H54 (cell line): ENCODE measurements at places on chromosomes 5 and 9.

GRCh38 chr5:44387921-44388320, 1.3 kb downstream of the FGF10 start:
- no peak for DNase-seq

DNA sequence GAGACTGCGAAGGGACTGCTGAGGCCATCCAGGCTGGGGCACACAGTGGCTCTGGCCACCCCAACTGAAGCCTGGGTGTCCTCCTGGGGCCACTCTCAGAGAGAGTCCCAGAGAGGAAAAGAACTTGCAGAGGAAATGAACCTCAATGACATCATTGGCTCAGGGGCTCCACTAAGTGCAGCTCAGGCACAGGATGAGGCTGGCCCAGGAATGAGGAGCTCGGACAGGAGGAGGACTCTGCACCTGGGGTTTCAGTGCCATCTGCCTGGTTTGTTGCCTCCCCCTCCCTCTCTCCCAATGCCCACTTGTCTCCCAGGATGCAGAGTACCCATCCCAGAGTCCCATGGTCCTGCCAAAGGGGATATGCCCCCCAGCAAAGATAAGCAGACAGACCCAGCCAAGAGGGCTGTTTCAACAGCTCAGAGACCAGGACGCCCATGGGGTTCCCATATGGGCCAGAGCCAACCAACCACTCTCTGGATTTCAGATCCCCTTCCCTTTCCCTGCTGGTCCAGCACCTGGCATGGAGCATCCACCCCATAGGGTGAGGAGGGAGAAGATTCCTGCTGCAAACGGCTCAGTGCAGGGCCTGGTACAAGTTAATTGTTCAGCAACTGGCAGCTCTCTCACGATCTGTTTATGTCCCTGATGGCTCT, 26.9 kb upstream of the OLFM1 start:
- no peak for DNase-seq

GRCh38 chr5:60672693-60673264, 27.2 kb downstream of the DEPDC1B start:
- no peak for DNase-seq

- no peak for DNase-seq
These were observed 11.7 kb upstream of the AQP3 start for GRCh38 chr9:33459115-33459514.

- no peak for DNase-seq
These were observed 175.6 kb downstream of the GABBR2 start for GRCh38 chr9:98533132-98533531.

GRCh38 chr9:78900500-78900899, 603.6 kb downstream of the PSAT1 start:
- DNase-seq = no peak

DNA sequence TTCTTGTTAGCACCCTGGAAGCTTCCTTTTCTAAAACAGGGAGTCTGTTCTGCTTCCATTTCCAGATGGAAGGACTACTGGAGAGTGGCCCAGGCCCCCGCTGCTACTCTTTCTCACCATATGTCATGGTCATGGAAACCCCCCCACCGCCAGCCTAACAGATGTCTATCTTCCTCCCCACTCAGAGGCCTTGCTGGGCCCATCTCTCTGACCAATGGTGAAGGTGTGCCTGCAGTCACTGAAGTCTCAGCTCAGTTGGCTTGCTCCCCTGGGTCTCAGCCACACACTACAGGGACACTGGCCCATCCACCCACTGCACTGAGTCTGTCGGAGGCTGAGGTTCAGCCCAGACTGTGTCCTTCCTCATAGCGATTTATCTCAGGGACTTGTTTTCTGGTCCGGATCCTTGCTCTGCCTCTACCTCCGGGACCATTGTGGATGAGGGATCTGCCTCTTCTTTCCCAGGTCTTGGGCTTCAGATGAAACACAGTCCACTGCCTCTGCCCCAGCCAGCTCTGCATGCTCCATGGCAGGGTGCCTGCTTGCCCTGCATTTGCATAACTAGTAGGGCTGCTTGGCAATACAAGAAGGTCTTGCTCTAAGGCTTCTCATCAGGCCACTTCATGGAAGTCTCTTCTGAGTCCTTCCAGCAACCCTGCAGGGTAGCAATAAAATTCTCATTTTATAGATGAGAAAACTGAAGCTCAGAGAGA, 30.8 kb downstream of the GALNT12 start:
- no peak for DNase-seq

DNA sequence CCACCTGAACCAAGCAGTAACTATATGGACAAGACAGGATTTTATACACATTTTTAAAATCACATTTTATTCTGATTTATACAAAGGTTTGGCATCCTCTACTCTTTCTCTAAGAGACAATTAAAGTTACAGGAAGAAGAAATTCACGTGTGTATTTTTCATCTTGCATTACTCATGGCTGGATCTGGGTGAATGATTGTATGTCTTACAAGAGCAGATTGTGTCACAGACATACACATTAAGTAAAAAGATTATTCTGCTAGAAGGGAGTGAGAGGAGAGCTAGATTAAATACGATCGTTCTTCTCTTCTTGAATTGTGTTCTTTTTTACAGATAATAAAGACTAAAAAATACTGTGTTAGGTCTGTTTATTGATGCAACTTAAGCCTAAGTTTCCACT, 20.8 kb upstream of the CEP120 start:
- DNase-seq = no peak

DNA sequence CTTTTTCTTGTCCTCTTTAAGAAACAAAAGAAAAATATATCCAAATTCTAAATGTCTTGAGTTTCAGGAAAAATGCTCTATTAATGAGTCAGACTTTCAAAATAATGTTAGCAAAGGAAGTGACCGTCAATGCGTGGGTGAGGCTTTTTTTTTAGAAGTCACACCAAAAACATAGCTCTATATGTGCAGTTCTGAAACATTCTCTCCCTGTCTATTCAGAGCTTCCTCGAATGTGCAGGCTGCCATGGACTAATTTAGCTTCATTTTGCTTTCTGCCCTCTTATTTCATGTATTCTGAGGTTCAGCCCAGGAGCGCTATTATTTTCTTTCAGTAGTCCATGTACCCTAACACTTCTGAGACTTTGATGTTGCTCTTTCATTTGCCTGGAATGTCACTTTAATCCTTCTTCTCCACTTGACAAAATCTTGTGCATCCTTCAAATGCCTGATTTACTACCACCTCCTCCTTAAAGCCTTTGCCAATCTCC, 72.5 kb upstream of the RASA1 start:
- no peak for DNase-seq

GRCh38 chr9:108017671-108018070, 528.1 kb upstream of the KLF4 start:
- DNase-seq = no peak

DNA sequence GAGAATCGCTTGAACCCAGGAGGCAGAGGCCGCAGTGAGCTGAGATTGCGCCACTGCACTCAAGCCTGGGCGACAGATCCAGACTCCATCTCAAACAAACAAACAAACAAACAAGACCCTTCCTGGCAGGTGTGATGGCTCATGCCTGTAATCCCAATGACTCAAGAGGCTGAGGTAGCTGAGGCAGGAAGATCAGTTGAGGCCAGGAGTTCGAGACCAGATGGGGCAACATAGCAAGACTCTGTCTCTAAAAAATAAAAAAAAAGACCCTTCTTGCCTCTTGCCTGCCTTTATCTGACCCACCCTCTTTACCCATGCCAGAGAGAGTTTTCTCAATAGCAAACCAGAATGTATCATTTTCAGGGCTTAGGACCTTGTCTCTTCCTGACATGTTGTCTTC, 8.8 kb upstream of the PANK3 start:
- no peak for DNase-seq

GRCh38 chr9:134128727-134129679, 6.9 kb upstream of the WDR5 start:
- no peak for DNase-seq

DNA sequence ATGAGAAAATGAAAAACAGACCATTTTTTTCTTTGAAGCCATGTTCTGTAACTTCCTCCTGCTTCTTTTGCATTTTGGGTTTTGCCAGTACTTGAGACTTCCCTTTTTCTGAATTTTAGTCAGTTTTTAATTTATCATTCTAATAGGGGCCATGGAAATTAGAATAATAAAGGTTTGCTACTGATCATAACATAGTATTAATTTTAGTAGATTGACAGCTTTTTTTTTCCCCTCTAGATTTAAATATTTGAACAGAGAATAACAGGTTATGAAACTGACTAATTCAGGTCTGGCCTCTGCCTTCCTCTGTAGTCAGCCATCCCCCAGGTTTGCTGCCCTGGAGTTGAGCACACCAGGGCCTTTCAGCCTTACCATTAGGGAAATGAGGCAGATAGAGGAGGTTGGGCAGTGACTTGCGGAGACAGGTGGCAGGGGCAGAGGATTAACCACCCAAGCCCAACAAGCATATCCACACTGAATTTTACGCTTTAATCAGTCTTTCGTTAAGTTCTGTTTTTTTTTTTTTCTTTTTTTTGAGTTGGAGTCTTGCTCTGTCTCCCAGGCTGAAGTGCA, 80.1 kb upstream of the TNFAIP8 start:
- DNase-seq = no peak

- DNase-seq = no peak
These were observed 7.8 kb upstream of the LCN1 start for GRCh38 chr9:135513351-135513846.

- no peak for DNase-seq
These were observed 605.9 kb upstream of the DAB2 start for GRCh38 chr5:40030661-40031060.

- peak; percentile 7 for DNase-seq
These were observed 255.9 kb downstream of the FAM114A2 start for GRCh38 chr5:153782589-153783361.

- no peak for DNase-seq
These were observed 613.0 kb upstream of the CCNG1 start for GRCh38 chr5:162824360-162824759.

- no peak for DNase-seq
These were observed 26.8 kb upstream of the IER5L start for GRCh38 chr9:129204840-129205239.

DNA sequence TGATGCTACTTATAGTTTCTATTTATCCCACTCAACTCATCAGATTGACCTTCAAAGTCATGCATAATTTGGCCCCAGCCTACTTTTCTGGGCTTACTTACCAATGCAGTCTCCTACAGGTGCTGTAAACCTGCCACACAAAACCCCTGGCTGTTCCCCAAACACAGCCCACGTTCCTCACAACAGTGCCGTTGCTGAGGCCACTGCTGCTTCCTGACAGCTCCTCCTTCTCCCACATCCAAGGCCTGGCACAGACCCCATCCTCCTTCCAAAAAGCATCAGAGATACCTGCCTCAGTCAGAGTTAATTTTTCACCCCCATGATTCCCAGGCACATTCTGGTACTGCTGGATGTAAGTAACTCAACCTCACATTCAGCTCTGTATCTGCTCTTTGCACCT, 68.1 kb upstream of the SIMC1 start:
- no peak for DNase-seq

GRCh38 chr5:40359832-40360231, 319.9 kb upstream of the PTGER4 start:
- no peak for DNase-seq

- DNase-seq = no peak
These were observed at the start of gene ANKDD1B for GRCh38 chr5:75611311-75612225. ANKDD1B (plus strand) TSS chr5:75611453; CDS start chr5:75611635, 182 bp downstream.

DNA sequence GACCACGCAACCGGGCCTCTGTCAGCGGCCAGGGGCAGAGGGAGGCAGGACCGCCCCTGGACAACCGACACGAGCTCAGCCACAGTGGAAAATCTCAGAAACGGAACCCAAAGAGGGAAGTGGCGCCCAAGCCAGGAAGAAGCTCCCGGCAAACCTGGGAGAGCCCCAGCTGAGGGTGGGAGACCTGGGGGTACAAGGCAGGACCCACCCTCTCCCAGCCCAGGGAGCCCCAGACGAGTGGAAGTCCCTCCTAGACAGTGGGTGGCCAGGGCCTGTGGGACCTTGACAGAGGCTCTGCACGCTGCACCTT, 3.0 kb downstream of the SLC12A7 start:
- DNase-seq = no peak

- no peak for DNase-seq
These were observed 43.0 kb upstream of the FLT4 start for GRCh38 chr5:180692429-180692828.

DNA sequence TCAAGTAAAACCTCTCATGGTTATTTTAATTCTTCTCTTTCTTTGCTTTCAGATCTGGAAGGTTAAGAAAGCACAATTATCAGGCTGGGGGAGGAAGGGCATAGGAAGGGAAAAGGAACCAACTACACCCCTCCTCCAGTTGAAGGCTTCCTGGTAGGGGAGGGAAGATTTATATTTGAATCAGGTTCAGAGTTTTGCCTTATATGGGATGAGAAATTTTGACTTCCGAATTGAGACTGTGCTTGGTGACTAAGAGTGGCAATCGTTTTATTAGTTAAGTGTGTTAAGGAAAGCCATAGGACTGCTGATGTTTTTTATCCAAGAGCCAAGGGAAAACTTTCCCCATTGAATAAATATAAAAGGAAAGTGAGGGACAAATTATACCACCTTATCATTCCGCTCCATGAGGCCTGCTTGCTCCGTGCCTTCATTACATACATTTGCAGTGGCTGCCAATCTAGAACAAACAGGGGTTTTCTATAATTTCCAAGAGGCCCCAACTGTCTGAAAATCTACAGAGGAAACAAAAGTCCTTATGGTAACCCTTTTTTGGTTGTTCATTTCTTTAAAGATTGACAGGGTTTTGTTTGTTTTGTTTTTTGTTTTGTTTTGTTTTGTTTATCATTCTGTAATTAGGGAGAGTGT, 115.7 kb upstream of the EPB41L4A start:
- no peak for DNase-seq

GRCh38 chr5:42767491-42768105, 11.0 kb downstream of the CCDC152 start:
- DNase-seq = no peak

- no peak for DNase-seq
These were observed 35.6 kb downstream of the PTCD2 start for GRCh38 chr5:72355706-72356299.

- DNase-seq = no peak
These were observed 234.6 kb downstream of the ADGRV1 start for GRCh38 chr5:90793183-90793582.

- DNase-seq = no peak
These were observed 46.8 kb downstream of the SLC1A3 start for GRCh38 chr5:36653044-36653705.

GRCh38 chr9:91101611-91102168, 260.0 kb downstream of the AUH start:
- no peak for DNase-seq

DNA sequence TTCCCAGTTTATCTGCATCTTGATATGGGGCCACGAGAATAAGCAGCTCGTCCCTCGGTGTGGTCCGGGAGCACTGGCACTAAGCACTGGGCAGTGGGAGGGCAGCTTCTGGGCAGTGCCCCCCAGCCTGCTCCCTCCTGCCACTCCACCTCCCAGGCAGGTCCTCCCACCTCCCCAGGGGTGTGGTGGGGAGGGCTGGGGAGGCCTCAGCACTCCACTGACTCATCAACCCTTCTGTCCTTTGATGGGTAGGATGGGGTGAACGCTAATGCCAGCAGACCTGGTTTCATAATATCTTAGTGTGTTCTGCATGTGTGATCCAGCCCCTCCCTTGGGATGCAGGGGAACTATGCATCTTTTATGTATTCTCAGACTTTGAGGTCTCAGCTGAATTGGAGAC, 62.2 kb upstream of the GNE start:
- DNase-seq = no peak
